ENCODE measurements at places on chromosomes 2 and 18. TPM values are rescaled to one million over a fixed set of nuclear protein-coding genes. Genes with fewer than 3 reads are reported as not detected.

The HOXD13 gene
- total RNA-seq: not detected

The CEP192 gene
- total RNA-seq: 20.7 TPM

The NR4A2 gene
- total RNA-seq: 0.34 TPM

The RBFA gene
- 44.4 TPM for total RNA-seq

The NEB gene
- 0.17 TPM for total RNA-seq

The AOX1 gene
- 36.7 TPM for total RNA-seq

The NDUFB3 gene
- 100 TPM for total RNA-seq

The MAPK4 gene
- not detected for total RNA-seq

The SLC23A3 gene
- total RNA-seq: 0.50 TPM

The GKN1 gene
- total RNA-seq: not detected
